ENCODE measurements at places on chromosomes 7 and 10. TPM values are rescaled to one million over a fixed set of nuclear protein-coding genes. Genes with fewer than 3 reads are reported as not detected.

DNA sequence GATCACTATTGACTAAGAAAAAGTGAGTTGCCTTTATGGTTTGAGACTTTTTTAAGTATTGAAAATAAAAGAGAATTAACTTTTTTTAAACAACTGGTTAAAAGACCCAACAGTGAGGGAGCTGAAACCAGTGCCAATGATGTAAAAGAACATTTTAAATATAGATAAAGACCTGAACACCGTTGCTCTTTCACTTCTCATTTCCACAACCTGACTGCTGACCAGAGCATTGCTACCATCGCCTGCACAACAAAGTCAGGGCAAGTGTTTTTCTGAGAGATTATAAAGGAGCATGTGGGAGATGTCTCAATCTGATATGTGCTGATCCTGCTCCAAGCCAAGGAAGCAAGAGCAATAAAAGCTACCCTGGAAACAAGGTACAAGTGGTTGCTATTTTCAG is 34.7 kb downstream of the IMMP2L start:
- no peak for DNase-seq

DNA sequence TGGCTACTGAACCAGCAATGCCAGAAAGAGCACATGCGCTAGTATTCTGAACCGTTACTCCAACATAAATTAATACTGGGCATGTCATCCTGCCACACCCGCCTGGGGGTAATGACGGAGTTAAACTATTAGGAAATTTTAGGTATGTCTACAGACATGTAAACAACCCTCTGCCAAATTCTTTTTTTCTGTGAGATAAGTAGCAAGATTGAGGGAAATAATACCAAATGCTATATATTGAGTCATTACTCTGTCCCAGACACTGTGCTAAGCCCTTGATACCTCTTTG is 7.4 kb downstream of the LSMEM1 start:
- no peak for DNase-seq

DNA sequence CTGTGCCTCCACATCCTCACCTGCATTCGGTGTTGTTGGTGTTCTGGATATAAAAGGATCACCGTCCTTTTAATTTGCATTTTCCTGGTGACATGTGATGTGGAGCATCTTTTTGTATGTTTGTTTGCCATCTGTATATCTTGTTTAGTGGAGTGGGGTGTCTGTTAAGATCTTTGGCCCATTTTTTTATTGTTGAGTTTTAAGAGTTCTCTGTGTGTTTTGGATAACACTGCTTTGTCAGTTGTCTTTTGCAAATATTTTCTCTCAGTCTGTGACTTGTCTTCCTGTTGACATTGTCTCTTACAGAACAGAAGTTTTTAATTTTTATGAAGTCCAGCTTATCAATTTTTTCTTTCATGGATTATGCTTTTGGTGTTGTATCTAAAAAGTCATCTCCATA is 38.5 kb downstream of the DYNC2I1 start:
- DNase-seq: no peak

DNA sequence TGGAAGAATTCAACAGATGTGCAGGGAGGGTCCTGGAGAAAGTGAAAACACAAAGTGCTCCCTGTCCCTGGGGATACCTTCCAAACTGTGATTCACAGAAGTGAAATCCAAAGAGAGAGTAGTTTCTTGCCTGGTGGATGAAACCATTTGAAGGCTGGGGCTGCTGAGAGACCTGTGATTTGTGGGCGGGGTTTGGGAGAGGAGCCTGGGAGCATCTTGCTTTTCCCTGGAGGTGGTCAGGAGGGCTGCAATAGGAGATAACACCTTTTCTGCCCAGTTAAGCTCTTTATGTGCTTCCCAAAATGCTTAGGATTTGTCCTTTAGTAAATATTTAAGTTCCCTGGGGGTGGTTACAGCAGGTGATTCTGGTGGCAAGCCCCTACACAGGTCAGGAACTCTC is 105.3 kb upstream of the TPK1 start:
- DNase-seq: no peak

GRCh38 chr7:128132426-128133069 is 101.3 kb upstream of the LRRC4 start:
- no peak for DNase-seq

DNA sequence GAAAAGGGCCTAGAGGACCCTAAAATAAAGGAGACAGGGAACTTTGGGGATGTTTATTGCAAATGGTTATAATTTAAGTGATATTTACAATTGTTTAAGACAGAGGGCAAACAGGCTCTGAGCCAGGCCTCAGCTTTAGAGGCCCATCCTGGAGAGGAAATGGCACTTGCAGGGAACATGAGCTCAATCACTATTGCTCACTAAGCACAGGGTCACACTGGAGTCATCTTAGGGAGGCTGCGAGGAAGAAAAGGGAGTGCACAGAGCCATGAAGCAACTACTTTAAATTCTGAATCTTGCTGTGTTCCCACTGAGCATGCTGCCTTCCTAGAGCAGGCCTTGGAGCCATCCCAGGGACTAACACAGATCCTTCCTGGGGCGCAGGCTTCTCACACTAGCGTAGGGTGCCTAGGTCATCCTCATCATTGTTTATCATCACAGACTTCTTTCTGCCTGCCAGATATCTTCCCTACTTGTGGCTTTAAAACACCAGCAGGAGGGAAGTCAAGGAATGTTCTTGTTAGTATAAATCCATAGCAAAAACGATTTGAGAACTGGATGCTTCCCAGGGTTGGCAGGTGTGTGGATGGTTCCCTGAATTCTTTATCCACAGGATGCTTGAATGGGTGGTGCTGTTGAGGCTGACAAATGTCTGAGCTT is 12.7 kb upstream of the DNAJB12 start:
- no peak for DNase-seq

GRCh38 chr10:28463141-28463540 is 69.8 kb upstream of the WAC start:
- no peak for DNase-seq

- DNase-seq: no peak
These were observed 8.2 kb downstream of the BMS1 start for GRCh38 chr10:42790835-42791234.

SPDYE16 gene
- not detected for total RNA-seq

LLCFC1 gene
- not detected for total RNA-seq

PHKG1 gene
- total RNA-seq: 30.4 TPM

TMEM196 gene
- total RNA-seq: not detected

NUDT13 gene
- 4.5 TPM for total RNA-seq

DNAJC2 gene
- total RNA-seq: 13.9 TPM

MYPN gene
- total RNA-seq: 107 TPM

CACNA2D1 gene
- 48.1 TPM for total RNA-seq

OR13A1 gene
- total RNA-seq: not detected

CALY gene
- total RNA-seq: not detected

All from left ventricle myocardium superior (tissue), 1 donor.